T-helper 17 cell (primary cell): ENCODE measurements at places on chromosomes 12 and 14.

DNA sequence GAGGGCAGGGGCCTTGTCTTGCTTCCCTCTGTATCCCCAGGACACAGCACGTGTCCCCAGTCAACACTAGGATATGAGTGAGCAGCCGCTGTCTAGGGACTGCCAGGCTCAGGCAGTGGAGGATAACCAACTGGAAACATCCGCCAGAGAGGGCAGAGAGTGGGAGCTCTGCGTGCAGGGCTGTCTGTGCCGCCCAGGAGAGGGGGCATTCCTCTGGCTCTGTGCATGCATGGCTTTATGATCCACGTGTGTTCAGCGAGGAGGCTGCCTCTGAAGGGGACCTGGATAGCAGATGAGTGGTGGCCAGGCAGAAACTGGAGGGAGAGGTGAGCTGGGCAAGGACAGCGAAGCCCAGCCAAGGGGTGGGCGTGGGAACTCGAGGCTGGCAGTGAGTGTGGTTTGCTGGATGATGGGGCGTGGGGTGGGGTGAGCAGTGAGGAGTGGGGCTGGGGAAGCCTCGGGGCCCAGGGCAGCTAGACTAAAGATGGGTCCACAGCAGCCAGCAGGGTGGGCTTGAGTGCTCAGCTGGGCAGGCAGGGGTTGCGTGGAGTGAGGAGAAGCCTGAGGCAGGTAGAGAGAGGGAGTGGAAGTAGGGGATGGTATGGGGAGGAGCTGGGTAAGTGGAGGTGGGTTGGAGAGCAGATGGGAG is 72.9 kb downstream of the PRIMA1 start:
- DNase-seq: no peak

GRCh38 chr14:64680013-64680713 is 24.1 kb upstream of the PLEKHG3 start:
- DNase-seq: no peak

DNA sequence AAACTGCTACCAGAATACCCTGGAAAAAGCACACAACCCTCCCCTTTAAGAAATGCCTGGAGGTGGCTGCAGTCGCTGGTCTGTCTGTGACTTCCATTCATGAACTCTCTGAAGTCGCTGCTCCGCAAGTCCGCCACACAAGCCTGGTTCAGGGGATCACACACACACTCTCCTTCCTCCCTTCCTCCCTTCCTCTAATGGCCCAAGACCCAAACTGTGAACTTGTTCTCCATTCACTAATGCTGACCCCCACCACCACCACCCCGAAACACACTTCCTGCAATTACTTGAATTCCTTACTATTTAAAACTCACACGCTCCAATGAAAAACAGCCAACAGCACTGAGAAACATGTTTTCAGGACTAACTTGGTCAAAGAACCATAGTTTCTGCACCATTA is 1.0 kb upstream of the LMO3 start:
- DNase-seq: no peak

DNA sequence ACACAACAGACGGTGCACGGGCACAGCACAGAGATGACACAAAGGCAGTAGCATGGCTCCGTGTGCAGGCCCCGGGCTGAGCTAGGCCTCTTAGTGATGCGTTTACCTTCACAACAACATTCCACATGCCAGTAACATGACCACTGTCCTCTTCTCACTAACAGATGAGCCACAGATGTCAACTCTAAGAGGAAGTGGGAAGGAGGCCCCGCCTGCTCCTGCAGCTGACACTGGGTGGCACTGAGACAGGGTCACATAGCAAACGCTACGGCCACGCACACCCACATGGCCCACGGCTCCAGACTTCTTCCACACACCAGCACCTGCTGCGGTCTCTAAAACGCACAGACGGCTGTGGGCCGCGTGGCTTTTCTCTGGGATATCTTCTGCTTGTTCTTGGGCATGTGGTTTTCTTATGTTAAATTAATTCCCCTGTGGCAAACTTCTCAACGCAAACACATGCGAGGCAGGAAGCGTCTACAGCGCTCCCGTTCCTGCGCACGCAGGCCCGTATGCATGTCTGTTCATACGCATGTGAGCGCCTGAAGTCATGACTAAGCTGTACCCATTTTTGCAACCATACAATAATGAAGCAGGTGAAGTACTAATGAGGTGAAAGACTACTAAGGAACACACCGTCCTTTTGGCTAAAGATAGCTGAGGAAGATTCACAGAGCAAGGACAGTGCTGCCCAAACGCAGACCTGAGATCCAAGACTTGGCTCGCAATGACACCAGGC is 26.8 kb downstream of the AMN start:
- no peak for DNase-seq

DNA sequence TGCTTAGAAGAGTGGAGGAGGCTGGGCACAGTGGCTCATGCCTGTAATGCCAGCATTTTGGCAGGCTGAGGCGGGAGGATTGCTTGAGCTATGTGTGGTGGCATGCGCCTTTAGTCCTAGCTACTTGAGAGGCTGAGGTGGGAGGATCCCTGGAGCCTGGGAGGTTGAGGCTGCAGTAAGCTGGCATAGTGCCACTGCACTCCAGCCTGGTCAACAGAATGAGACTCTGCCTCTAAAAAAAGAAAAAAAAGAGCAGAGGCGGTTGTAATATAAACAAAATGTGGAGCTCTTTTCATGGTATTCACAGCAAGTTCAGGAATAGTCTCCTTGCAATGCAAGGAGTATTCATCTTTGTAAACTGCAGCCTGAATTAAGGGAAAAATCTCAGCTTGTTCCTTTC is 27.2 kb downstream of the ARID2 start:
- DNase-seq: no peak

DNA sequence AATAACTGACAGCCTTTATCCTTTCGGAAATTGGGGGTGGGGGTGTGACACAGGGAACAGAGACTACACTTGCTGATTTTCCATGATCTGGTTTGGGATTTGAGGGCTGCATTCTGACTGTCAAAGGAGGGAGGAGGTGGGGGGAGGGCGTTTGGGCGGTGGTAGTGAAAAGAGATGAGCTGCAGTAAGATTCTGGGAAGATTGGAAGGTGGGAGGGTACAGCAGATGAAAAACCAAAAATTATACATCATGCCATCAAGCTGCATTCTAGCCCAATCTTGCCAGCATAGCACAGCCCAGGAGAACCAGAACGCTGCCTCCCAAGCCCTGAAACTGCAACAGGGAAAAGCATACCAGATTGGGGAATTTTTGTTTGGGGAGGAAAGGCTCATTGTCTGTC is 2.4 kb downstream of the RND1 start:
- DNase-seq: no peak

DNA sequence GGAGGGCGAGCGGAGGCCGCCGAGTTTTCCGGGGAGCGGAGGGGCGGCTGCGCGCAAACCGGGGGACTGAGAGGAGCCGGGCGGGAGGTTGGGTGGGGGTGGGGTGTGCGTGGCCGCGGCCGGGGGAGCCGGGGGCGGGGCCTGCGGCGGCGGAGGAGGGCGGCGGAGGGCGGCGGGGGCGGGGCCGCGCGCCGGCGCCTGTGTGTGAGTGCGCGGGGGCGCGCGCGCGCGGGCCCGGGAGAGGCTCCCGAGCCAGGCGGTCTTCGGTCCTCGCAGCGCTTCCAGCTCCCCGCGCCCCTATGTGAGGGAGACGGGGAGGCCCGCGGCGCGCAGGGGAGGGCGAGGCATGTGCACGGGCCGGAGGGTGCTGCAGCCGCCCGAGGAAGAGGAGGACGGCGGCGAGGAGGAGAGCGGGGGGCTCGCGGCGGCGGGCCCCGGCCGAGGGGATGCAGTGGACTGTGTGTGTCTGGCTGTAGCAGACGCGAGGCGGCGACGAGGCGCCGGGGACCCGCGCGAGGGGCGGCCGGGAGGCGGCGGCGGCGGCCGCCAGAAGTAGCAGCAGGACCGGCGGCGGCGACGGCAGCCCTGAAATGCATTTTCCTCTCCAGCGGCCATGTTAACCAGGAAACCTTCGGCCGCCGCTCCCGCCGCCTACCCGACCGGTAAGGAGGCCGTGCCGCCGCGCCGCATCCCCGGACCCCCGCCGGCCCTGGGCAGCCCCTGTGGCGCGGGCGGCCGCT is at the start of gene DYRK2:
TSS of gene DYRK2 (plus strand) at position 225 of the 740 bp plus-strand sequence. CDS start at position 614, 389 bp downstream.
- peak; percentile 84 for DNase-seq

GRCh38 chr14:55052269-55052930 is 953 bp downstream of the MAPK1IP1L start:
- no peak for DNase-seq

- no peak for DNase-seq
Observed at GRCh38 chr12:21675641-21676040, 18.0 kb upstream of the LDHB start.

- no peak for DNase-seq
Observed at GRCh38 chr12:88448337-88448915, 131.8 kb downstream of the KITLG start.

DNA sequence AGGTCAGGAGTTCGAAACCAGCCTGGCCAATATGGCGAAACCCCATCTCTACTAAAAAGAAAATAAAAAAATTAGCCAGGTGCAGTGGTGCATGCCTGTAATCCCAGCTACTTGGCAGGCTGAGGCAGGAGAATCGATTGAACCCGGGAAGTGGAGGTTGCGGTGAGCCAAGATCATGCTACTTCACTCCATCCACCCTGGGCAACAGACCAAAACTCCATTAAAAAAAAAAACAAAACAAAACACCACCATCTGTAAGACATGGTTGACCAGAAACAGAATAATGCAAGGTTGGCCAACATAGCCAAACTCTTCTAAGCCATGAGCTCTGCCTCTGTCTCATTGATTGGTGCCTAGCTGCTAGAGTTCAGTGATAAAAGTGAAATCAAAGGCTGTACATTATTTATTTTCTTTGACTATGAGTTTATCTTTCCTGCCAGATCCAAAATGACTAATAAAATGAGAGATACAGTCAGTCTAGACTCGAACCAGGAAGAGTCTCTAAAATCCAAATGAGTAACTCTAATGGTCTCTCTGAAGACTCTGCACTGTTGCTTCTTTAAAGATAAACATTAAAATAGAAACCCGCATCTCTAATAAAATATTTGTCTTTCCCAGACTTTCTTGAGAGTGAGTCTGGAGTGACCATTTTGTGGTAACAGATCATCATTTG is 404.7 kb downstream of the DAD1 start:
- no peak for DNase-seq

DNA sequence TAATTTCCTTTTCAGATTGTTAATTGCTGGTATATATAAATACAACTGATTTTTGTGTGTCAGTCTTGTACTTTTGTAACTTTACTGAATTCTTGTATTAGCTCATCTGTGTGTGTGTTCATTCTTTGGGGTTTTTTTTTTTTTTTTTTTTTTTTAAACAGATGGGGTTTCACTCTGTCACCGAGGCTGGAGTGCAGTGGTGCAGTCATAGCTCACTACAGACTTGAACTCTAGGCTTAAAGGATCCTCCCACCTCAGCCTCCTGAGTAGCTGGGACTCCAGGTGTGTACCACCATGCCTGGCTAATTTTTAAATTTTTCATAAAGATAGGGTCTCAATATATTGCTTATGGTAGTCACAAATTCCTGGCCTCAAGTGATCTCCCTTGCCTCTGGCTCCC is 68.0 kb downstream of the WNK1 start:
- no peak for DNase-seq

- DNase-seq: no peak
Observed at GRCh38 chr14:60188115-60188514, 22.9 kb upstream of the DHRS7 start.

- no peak for DNase-seq
Observed at GRCh38 chr14:57051633-57052032, 217.1 kb downstream of the EXOC5 start.

DNA sequence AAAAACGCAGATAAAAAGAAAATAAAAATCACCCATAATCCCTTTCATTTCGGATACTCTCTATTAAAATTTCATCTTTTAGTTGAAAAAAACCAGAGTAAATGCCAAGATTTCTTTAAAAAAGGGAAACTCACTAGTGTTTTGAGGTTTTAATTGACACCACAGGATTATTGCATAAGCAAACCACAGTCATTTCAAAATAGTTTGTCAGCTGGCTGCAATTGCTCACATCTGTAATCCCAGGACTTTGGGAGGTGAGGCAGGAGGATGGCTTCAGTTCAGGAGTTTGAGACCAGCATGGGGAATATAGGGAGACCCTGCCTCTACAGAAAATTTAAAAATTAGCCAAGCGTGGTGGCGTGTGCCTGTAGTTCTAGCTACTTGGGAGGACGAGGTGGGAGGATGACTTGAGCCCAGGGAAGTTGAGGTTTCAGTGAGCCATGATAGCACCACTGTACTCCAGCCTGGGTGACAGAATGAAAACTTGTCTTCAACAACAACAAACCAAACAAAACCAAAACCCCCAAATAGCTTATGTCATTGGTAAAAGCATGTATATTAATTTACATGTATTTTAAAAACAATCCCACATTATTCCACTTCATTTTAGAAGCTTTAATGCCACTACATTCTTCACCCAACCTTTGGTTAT is 48.8 kb downstream of the SYNE2 start:
- DNase-seq: no peak

GRCh38 chr14:35349496-35350365 is 54.8 kb downstream of the NFKBIA start:
- no peak for DNase-seq

- DNase-seq: no peak
Observed at GRCh38 chr14:69838881-69839416, 40.3 kb upstream of the SMOC1 start.

- no peak for DNase-seq
Observed at GRCh38 chr12:25960961-25961360, 2.5 kb downstream of the RASSF8 start.

GRCh38 chr14:95505030-95505589 is 11.3 kb downstream of the SYNE3 start:
- no peak for DNase-seq

- DNase-seq: no peak
Observed at GRCh38 chr12:85092814-85093370, 56.7 kb downstream of the LRRIQ1 start.

DNA sequence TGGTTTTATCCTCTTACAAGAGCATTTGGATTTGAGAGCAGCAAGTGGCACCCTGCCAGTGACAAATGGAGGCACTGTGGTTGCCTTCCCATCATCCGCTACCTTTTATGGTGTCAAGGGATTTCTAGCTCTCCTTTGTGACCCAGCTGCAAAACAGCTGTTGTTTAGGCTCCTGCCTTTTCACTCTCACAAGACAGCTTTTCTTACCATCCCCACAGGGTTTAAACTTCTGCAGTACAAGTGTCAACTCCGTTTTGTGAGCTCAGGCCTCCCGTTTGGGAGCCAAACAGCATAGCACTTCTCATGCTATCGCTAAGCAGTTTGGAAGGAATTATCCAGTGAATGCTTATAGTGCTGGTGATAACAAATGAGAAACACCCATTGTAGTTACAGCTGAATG is 331.4 kb downstream of the TMTC2 start:
- no peak for DNase-seq

- DNase-seq: no peak
Observed at GRCh38 chr12:132260721-132261120, 68.7 kb downstream of the GALNT9 start.

DNA sequence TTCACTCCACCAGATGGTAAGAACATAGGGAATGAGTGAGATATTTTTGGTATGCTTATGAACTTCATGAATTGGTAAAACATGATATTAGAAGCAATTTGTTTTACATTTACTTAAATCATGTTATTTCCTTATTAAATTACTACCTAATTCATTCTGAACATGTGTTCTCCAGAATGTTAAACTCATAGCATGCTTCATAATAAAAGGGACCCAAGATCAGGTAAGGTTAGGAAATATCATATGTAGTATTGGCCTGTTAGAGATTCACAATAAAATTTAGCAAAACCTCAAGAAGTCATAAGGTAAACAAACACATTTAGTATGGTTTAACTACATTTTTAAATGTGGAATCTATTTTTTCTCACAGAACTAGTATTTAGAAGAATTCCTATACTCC is 28.2 kb downstream of the PTPRQ start:
- no peak for DNase-seq

GRCh38 chr14:22886500-22887259 is 3.7 kb downstream of the REM2 start:
- DNase-seq: peak; percentile 76

- no peak for DNase-seq
Observed at GRCh38 chr14:98545181-98545580, 726.8 kb downstream of the BCL11B start.
